ENCODE measurements at places on chromosomes 6 and 20.

DNA sequence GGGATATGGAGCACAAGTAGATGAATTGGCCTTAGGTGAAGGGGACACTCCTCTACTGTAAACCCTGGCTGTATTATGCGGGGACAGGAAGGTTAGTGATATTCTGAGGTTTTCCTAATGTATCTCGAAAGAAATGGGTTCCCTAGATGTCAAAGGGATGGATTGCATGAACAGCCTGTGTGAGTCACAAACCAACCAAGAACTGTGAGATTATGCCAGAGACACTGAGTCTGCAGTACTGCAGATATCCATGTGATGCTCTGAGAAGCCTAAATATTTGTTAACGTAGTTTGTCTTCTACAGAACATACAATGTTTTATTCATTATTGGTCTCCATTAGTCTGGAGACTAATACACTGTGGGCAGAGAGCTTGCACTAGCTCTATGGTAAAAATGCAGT, 182.2 kb downstream of the AKAP7 start:
- DNase-seq, result no peak

DNA sequence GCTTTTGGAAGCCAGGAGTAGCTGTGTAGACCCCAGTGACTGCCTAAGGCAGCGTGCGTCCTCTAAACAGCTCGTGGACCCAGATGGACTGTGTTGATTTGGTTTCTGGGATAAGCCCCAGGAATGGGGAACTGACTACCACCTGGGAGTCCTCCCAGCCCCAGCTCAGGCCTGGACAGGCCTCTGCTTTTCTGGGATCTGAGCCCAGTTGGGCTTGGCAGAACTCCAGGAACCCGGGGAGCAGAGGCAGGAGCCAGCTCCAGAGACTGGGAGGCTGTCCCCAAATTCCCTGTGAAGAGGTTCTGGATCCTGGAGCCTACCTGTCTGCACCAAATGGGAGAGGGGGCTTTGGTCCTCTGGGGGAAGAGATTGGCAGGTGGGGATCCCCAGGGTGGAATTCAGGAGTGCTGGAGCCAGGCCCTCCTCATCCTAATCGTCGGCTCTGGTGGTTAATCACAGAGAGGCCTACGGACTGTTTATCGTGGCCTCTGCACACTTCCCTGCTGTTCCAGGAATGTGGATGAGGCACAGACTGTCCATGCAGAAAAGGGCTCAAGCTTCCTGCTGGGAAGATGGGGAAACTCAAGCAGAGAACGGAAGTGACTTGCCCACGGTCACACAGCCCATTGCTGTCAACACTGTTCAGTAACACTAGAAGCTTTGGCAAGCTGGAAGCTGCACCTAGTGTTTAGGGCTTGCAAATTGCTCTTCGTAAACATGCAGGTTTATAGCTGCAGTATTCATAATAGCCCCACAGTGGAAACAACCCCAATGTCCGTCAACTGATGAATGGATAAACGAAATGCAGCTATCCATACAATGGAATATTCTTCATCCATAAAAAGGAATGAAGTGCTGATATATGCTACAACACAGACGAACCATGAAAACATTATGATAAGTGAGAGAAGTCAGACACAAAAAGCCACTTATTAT, 100.6 kb downstream of the KCNB1 start:
- DNase-seq, result peak; percentile 6

GRCh38 chr20:53050338-53050737, 78.2 kb downstream of the TSHZ2 start:
- DNase-seq, result no peak

- no peak for DNase-seq
Observed at GRCh38 chr6:4185419-4185818, 50.0 kb upstream of the ECI2 start.

DNA sequence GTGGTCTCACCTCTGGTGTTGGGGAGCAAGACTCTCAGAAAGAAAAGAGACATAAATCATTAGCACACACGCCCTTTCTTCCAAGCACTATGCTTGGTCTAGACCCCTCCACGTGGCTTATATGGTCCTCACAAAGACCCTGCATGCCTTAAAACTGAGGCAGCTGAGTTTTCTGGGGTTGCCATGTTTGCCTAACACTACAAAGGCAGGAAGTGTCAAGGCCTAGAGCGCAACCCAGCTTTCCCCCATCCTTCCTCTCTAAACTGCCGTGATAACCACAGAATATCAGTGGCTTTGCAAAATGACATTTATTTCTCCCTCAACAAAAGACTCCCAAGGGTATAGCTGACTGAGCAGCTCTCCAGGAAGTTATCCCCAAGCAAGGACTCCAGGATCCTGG, 146.5 kb upstream of the TOP1 start:
- DNase-seq, result no peak

- no peak for DNase-seq
Observed at GRCh38 chr6:111972745-111973117, 81.2 kb upstream of the CCN6 start.

DNA sequence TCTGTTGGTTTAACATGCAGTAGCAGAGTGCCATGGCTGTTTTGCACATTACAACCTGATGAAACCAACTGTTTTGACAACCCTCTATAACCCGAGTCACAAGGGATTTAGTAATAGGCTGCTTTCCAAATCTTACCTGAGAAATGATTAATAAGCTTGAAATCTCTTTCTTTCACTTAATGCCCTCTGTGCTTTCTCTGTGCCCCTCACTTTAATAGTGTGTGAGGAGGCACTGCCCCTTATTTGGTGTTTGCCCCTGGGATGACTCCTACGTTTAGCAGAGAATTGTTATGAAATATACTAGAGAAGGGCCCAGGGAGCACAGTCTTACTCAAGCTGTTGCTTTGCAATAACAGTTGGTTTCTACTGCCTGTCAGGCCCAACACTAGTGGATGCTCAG, 31.0 kb upstream of the PTCHD4 start:
- no peak for DNase-seq

DNA sequence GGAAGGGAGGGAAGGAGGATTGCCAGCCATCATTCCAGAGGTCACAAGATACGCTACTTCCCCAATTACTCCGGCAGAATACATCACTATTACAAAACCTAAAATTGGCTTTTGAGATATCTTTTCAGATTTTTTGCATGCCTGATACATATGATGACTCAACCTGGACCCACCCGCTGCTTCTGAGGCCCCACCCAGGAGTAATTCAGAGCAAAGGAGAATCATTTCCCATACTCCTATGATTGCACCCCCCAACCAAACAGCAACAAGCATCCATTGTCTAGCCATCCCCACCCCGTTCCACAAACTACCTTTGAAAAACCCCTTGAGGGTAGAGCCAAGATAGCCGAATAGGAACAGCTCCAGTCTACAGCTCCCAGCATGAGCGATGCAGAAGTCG, 163.5 kb upstream of the GJE1 start:
- DNase-seq, result no peak
